Femur (tissue), 1 donor: ENCODE measurements at places on chromosomes 1 and 21.

DNA sequence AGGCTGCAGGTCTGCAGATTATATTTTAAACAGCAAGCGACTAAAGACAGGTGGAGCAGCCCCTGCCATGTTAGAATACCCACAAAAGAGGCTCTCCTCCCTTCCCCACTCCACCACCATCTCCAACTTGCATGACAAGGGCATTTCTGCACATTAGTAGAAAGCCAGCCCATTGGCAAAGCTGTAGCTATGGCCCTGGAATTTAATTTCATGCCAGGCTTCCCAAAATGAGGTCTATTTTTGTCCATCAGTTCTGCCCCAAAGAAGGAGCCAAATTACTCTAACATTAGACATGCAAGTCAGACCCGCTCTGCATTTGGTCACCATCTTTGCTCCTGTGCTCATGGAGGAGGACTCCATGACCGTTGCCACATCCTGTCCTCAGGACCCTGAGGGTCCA lies 115.2 kb downstream of the LAMC2 start:
- DNase-seq = no peak

GRCh38 chr1:168259567-168259966 lies 21.1 kb upstream of the TBX19 start:
- DNase-seq = no peak

GRCh38 chr1:110053552-110054428 lies 16.7 kb downstream of the ALX3 start:
- DNase-seq = peak; percentile 76

DNA sequence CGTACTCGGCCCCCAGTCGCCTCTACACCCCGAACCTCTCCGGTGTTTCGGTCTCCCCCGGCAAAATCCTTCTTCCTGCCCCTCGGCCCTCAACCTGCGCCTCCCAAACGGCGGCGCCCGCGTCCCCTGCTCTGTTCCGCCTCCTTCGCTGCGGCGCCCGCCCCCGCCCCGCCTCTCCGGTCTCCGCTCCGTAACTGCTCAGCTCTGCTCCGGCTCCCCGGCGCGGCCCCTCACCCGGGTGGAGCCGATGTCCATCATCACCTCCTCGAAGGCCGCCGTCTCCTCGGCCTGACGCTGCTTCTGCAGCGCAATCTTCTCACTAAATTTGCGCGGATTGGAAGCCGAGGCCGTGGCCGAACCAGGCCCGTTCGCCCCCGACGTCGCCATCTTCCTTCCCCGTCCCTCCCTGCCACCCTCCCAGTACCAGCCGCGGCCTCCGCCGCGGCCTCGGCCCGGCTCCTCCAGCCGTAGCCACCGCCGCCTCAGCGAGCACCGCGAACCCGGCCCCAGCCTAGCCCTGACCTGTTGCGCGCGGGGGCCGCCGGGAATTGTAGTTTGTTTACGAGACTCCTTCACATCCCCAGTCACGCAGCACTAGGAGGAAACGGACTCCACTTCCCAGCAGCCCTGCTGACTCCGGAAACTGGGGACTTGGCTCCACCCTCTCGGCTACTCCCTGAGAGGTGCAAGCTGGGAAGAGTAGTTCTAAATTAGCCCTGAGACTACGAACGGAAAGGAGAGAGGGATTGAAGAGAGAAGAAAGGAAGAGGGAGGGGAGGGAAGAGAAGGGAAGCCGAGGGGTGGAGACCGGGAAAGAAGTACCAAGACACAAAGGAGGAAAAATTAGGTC lies at the start of gene CRTC2:
CRTC2 (minus strand) TSS at position 502 of the 850 bp plus-strand sequence; CDS start at position 387, 115 bp downstream.
- peak; percentile 99 for DNase-seq

DNA sequence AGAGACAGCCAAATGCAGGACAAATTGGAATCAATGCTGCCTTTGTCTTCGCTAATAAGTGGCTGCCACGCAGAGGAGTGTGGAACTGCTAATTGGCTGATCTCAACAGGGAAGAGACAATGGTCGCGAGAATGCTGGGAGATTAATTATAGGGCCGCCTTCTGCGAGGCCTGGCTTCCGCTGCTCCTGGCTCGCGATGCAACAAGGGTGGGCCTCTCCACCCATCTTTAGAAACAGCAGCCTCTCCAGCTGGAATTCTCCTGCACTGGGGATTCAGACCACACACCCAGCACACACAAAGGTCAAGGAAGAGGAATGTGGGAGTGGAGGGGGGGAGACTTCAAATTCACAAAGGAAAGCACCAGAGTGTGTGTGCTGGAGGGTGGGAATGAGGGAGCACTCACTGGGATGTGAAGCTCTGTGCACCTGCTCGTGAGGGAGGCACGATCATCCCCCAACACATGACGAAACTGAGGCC lies 200.7 kb upstream of the GRIK3 start:
- DNase-seq = no peak

GRCh38 chr1:32743380-32744070 lies 41.0 kb upstream of the SYNC start:
- no peak for DNase-seq

GRCh38 chr1:34827341-34827941 lies 32.1 kb downstream of the SMIM12 start:
- DNase-seq = no peak

DNA sequence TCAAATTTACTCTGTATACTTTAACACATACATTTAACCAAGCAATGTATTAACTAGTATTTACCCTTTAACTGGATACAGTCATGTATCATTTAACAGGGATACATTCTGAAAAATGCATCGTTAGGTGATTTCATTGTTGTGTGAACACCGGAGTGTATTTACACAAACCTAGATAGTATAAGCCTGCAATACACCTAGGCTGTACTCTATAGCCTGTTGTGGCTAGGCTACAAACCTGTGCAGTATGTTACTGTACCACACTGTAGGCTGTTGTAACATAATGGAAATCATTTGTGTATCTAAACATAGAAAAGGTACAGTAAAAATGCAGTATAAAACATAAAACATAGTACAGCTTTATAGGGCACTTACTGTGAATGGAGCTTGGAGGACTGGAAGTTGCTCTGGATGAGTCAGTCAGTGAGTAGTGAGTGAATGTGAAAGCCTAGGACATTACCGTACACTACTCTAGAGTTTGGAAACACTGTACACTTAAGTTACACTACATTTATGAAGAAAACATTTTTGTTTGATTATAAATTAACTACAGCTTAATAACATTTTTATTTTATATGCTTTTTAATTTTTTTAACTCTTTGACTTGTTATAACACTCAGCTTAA lies 21.3 kb downstream of the RGS4 start:
- no peak for DNase-seq

DNA sequence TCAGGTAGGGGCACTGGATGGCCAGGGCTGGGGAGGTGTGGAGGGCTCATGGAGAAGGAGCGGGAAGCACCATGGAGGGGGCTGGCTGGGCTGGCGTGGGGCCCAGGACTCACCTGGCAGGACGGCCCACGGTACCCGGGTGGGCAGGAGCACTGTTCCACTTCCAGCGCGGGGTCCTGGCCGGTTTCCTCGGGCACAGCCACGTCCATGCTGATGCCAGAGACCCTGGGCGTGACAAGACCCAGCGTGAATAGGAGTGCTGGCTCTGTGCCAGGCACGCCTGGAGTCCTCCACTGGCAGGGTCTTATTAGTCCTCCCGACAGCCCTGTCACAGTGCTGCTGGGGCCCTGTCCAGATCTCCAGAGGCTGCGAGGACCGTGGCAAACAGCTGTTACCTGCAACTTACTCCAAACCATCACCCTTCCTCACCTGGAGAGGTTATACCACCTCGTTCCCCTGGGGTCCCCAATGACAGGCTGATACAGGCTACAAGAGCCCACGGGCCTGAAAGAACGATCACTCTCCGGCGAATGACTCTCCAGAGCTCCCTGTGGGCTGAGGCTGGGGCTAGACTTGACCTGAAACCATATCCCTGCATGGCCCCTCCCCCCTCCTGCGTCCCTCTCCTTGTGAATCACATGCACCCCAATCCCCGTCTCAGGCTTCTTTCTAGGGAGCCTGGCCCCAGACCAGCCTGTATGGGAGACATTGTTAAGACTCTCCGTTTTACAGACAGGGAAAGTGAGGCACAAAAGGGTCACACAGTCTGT lies 62.1 kb downstream of the HSPG2 start:
- no peak for DNase-seq

GRCh38 chr21:43781846-43782245 lies 5.7 kb upstream of the CSTB start:
- DNase-seq = no peak

DNA sequence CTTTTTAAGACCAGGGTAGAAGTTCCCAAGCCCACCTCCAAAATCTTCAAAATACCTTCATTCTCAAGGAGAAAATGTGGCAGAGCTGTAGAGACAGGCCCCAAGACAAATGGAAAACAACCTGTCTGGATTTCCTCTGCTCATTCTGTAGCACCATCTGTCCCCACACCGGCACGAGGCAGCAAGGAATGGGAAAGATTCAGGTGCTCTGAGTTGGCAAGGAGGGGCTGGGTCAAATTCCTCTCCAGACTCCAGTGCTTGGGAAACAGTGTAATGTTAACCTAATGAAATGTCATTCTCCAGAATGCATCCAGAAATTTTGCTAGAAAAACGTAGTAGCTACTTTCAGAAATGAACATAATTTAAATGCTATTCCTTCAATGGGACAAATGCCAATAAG lies 9.3 kb downstream of the PABPC4 start:
- no peak for DNase-seq

DNA sequence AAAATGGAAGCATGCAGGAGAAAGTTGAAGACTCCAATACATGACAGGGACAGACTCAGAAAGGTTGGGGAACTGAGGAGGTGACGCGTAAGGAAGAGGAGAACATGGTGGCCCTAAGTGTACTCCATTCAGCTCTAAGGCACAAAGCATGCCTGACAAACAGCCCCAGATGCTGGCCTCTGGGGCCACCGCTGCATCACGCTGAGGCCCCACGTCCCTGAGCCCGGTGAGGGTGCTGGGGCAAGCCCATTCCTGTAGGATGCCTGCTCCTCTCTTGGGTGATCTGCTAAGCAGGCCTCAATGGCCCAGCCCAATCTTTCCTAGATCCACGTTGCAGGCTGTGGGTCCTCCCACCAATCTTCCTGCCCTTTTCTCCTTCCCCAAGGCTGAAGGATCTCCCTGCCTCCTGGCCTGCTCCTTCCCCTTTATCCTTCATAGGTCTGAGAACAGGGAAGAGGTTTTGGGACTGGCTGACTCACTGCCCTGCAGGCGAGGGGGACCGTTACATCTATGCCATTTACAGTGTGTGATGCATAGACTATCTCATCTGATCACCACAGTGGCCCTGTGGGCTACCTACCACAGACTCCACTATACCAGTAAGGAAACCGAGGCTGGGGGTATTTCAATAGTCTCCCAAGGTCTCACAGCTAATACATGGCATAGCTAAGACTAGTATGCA lies 16.8 kb upstream of the NID1 start:
- no peak for DNase-seq

DNA sequence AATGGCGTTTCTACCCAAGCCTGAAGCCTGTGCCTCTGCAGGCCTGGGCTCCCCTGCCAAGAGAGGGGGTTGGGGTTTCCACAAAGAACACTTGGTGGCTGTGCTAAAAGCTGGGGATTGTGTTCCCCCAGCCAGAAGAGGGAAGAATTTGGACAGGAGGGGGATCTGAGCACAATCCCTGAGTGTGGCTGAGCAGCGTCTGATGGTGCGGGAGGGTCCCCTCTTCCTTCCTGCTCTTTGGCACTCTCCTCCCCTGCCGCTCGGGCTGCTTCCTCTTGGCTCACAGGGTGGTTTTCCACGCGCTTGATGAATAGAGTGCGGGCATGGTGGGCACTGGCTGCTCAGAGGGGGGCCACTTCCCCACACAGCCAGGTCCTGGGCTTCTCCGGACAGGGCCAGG lies 3.7 kb downstream of the GPR37L1 start:
- peak; percentile 57 for DNase-seq

GRCh38 chr1:37038227-37039093 lies 4.1 kb upstream of the GRIK3 start:
- peak; percentile 50 for DNase-seq

DNA sequence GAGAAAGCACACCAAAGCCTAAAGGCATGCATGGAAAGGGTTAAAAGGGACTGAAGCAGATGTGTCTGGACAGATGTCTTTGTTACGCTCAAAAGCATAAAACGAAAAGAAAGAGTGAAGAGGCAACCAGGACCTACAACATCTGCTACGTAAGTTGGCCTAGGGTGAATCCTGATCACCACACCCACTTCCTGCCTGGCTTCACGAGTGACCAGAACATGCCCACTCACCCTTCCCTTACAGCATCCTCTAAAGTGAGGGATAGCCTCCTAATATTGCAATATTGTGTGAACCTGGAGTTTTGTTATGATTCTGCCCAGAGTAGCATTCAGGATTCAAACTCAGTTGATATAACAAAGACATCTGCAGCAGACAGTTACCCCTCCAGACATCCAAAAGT lies 10.6 kb upstream of the OLIG2 start:
- DNase-seq = no peak

DNA sequence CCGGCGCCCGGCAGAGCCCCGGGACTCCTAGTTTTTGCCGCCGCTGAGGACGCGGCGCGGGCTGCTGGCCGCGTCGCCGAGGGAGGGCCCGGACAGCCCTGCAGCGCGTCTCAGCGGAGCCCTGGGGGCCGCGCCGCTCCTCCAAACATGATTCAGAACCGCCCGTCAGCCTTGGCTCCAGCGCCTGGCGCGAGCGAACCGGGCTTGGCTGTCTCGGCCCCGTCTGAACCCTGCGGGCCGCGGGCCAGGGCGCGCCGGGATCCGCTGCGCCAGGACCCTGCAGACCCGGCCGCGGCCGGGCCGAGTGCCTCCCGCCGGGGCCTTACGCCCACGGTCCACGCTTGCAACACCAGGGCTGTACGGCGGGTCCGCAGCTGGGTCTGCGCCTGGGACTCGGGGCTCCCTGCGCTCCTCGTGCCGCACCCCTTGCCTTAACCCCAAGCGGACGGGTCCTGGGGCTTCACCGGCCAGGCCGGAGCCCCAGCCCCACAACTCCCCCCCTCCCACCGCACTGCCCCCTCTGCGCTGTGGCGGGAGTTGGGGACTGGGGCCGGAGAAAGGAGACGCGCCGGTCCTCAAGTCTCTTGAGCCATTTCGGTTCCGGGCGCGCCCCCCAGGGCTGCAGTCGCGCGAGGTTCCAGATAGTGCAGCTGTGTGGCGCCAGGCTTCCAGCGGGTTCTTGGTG lies 48.4 kb upstream of the CD34 start:
- DNase-seq = peak; percentile 83

- DNase-seq = no peak
Observed at GRCh38 chr1:15678578-15678977, 5.5 kb upstream of the PLEKHM2 start.

GRCh38 chr1:242569867-242570266 lies 45.4 kb upstream of the PLD5 start:
- DNase-seq = no peak

DNA sequence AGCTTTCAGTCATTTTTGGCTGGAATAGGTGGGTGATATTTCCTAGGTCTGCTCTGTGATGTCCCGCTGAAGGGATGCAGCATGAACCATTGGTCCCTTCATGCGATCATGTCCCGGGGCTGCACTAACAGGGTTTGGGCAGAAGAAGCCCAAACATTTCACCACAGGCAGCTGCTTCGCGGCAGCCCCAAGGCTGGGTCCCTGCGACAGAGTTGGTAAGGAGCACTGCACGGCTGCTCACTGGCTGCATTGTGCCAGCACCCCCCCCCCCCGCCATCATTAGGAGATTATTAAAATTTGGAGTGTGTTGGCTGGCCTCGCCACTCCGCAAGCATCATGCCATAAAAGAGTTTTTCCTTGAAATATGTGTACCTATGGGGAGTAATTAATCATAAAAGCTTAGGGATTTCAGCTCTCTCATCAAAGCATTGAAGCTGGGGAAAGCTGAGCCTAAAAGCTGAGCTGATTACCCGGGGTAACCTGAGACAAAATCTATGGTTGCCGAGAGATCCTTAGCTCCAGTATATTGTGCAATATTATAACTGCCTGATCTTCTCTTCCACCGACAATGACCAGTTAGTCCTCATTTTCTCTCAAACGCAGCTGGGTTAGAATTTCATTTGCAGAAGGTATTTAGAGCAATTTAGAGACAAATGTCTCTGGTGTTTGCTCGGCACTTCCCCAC lies 62.5 kb downstream of the PEX14 start:
- no peak for DNase-seq

GRCh38 chr1:192448026-192448578 lies 127.5 kb upstream of the RGS1 start:
- DNase-seq = no peak
